ENCODE measurements at places on chromosomes 5 and 9.

DNA sequence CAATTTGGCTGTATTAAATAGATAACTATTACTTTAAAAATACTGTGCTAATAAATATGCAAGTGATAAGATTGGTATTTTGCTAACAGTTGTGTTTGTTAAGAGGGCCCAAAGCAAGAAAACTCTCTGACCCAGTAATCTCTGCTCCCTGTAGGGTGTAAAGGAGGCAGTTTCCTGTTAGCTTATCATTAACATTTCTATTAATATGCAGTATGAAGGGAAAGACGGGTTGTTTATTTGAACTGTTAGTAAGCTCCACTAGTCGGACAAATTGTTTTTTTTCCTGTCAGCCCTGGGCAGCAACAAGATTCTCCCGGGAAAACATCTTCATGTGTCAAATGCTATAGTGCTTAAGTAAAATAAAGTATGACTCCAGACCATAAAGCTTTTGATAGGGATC lies 35.6 kb downstream of the ERP44 start:
- DNase-seq = no peak

GRCh38 chr9:5899292-5899691 lies 8.6 kb downstream of the MLANA start:
- DNase-seq = peak; percentile 8

DNA sequence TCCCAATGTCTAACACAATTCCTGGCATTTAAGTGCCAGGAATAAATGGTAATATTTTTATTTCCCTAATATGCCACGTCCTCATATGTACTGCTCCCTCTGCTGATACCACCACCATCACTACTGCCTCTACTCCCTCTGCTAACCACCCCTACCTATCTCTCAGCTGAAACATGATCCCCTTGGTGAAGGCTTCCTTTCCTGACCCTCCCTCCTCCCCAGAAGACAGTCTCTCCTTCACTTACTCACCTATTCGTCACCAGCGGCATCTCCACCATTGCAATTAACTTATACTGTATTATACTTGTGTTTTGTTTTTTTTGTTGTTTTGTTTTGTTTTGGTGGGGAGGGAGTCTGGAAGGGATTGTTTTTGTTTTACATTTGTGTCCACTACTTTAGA lies 4.8 kb downstream of the DENND1A start:
- no peak for DNase-seq

GRCh38 chr9:106417685-106418084 lies 445.3 kb upstream of the ZNF462 start:
- no peak for DNase-seq

- DNase-seq = no peak
These were observed 171.9 kb downstream of the ENTREP1 start for GRCh38 chr9:69496846-69497450.

GRCh38 chr5:54785729-54786591 lies 199.4 kb downstream of the ESM1 start:
- DNase-seq = no peak

GRCh38 chr9:38424918-38425317 lies 664 bp upstream of the IGFBPL1 start:
- no peak for DNase-seq

GRCh38 chr9:79567671-79568098 lies 4.1 kb upstream of the TLE4 start:
- DNase-seq = no peak

- no peak for DNase-seq
These were observed 377.9 kb upstream of the PAPPA start for GRCh38 chr9:115775659-115776058.

- no peak for DNase-seq
These were observed 685 bp upstream of the ADAMTS19 start for GRCh38 chr5:129459450-129459776.

GRCh38 chr9:15696979-15697378 lies 144.1 kb downstream of the CCDC171 start:
- DNase-seq = no peak

- no peak for DNase-seq
These were observed 119.2 kb upstream of the SV2C start for GRCh38 chr5:75964008-75964407.

DNA sequence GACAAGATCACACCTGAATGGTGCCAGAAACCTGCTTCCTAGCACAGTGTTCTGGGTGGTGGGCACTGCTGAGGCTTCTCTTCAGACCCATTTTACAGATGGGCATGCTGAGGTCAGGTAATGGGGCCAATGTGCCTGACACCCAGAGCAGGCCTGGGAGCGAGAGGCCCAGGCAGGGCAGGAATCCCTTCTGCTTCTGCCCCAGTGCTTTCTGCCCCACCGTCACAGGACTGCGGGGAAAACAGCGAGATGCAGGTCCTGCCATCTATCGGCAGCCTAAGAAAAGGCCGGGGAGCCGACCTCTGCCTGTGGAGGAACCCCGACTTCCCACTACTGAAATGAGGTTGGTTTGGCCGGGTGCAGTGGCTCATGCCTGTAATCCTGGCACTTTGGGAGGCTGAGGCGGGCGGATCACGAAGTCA lies 22.8 kb upstream of the RNU6ATAC start:
- peak; percentile 12 for DNase-seq

Measured in CD4-positive, alpha-beta T cell treated with Interleukin-17A for 4 hours (primary cell).